Brain microvascular endothelial cell (primary cell): ENCODE measurements at places on chromosomes 2 and 18.

DNA sequence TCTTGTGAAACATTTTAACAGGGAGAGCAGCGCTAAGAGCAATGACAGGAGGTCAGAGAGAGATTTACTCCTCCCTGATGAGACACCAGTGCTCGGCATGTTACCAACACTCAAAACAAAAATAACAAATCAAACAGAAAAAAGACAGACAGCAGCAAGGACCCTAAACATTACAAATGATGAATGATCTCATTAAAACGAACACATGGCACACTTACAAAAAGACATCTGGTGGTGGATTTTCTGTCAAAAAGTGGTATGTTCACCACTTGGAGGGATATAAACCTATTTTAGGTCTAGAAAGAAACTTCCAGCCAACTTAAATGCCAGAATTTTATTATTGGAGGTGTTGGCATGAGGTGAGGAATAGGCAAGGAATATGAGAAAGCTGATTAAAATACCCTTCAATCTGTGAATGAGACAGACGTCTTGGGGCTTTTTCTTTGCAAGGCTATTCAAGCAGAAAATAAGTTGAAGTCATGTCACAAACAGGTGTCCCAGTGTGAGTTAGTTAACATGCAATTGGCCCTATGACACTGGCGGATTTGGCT is 112.8 kb downstream of the PRELID3A start:
- no peak for DNase-seq

DNA sequence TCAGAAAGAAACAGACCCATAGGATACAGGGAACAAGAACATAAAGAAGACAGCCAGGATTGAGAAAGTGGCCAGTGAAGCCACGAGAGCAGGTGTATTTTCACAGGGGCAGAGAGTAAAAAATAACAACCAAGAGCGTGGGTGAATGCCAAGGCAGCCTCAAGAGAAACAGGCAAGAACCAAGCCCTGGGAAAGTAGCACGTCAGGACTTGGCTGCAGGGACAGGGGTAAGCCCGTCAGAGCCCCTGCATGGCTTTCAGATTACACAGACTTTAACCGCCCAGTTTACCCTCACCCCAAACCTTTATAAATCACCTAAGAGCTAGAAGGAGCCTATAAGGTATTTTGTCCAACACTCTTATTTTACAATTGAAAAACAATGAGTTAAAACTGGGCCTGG is 43.7 kb downstream of the ARL4C start:
- no peak for DNase-seq

- DNase-seq = peak; percentile 6
Measured at GRCh38 chr2:50720697-50721315, 311.1 kb downstream of the NRXN1 start.

- DNase-seq = no peak
Measured at GRCh38 chr2:36549165-36549574, 48.8 kb downstream of the FEZ2 start.

- DNase-seq = peak; percentile 87
Measured at GRCh38 chr2:23381084-23381483, 3.9 kb upstream of the KLHL29 start.

DNA sequence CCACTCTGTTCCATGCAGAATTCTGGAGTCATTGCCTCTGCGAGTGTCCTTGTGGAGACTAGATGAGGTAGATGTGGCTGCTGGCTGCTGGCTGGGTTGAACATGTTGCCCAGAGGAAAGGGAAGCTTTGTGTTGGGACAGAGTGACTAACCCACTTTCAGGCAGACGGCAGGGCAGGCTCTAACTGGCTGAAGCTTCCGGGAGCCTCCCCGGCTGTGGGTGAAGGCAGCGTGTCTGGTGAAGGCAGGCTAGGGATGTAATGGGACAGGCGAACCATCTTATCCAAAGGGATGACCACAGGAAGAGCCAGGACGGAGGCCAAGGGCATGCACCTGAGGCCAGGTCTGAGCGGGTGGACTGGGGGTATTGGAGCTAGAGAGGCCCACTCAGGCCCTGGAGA is 16.0 kb downstream of the ASPRV1 start:
- DNase-seq = peak; percentile 12

GRCh38 chr2:6650311-6650710 is 215.4 kb downstream of the CMPK2 start:
- DNase-seq = no peak

DNA sequence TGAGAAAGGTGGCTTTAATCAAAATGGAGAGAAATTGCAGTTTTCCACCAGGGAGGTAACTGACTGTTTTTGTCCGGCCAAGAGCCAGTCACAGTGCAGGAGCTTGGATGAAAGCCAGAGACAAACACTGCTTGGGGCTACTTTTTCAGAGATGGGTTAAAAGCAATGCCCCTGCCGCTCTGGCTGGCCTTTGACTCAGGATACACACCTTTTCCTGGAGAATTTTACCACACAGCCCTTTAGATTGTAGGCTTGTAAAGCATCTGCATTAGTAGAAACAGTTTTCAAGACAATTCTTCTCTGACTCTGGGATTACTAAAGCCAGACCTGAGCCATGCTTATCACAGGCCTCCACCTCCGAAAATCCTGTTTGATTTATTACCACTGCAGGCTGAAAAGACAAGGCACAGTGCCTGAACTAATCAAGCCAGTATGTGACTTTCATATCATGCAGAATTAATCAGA is 79.7 kb downstream of the CCBE1 start:
- DNase-seq = no peak

- DNase-seq = no peak
Measured at GRCh38 chr18:46256078-46256477, 151.9 kb downstream of the HAUS1 start.

- DNase-seq = no peak
Measured at GRCh38 chr2:70673041-70673647, 94.9 kb downstream of the ADD2 start.

DNA sequence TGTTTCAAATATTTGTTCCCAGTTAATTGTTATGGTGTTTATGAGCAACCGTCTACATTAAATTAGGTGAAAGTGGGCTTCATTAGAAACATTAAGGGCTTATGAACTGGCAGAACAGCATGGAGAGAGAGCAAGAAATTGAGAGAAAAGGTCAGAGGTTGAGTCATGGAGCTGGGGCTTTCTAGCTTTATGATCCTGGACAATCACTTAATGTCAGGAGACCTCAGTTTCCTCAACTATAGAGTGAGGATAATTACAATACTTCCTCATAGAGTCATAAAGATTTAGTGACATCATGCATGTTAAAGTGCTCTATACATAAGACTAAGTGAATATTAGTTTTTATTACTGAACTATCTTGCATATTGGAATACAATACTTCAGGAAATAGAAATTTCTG is 83.9 kb downstream of the PLCL1 start:
- no peak for DNase-seq

GRCh38 chr2:232860593-232861241 is 9.3 kb upstream of the SNORC start:
- no peak for DNase-seq

- DNase-seq = no peak
Measured at GRCh38 chr2:164568317-164568716, 53.0 kb downstream of the GRB14 start.

DNA sequence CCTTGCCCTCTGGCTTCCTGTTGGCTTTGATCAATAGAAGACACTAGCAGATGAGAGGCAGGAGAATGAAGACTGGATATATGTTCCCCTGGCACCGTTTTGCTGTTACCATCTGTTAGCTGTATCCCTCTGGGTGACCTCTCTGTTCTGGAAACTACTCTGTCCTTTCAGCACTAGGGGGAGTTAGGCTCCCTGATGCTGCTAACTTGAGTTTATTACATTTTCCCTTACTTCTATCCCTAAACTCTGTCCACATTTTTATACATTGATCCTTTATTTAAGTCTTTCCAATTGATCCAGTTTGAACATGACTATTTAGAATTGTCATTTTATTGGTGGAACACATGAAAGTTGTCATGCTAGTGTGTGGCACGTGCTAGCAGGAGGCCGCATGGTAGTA is 1014.3 kb upstream of the CDH2 start:
- no peak for DNase-seq

DNA sequence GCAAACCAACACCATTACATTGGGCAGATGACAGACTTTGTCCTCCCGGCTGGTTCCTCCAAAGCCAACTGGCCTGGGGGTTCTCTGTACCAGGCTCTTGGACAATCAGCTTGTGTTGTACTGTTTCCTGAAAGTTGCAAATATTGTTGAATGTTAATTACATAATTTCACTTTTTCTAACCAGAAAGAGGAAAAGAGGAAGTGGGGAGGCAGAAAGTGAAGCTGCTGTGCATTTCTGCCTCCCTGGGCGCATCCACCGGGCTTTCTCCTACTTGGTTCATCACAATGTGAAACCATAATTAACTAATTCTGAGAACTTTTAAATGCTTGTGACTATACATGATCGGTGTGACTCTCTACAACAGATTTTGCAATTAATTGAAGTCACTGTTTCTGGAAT is 10.1 kb downstream of the TWIST2 start:
- no peak for DNase-seq

DNA sequence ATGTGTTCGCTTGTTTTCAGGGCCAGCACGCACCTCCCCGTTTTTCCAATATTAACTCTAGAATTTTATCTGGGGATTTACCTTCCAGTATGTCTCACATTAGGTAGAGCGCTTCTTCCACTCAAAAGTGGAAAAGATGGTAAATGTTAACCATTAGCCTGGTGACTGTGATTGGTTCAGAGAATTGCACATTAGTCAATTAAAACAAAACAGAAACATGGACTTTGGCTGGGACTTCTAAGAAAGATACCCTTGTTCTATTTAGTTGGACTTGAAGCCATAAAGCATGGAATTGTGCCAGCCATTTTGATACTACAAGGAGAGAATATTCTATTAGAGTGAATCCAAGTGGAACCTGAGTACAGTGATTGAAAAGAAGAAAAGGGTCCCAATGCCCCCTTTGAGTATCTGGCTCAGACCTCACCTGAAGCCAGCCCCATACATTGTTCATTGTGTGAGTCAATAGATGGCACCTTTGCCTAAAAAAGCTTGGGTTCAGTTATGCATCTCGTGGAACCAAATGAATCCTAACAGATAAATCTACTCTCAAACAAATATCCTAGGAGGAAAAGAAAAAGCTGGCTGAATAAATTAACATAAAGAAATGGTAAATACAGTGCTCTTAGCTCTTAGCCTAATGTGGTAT is 354.3 kb downstream of the IRS1 start:
- no peak for DNase-seq

GRCh38 chr18:45324495-45325113 is 290.7 kb upstream of the SLC14A2 start:
- peak; percentile 23 for DNase-seq

GRCh38 chr2:42029171-42029570 is 18.6 kb upstream of the PKDCC start:
- DNase-seq = no peak

- DNase-seq = no peak
Measured at GRCh38 chr2:67919490-67919889, 143.3 kb downstream of the C1D start.

GRCh38 chr18:67463829-67464228 is 52.7 kb downstream of the DSEL start:
- no peak for DNase-seq

GRCh38 chr2:234494361-234495250 is 2.3 kb downstream of the ARL4C start:
- DNase-seq = peak; percentile 55

DNA sequence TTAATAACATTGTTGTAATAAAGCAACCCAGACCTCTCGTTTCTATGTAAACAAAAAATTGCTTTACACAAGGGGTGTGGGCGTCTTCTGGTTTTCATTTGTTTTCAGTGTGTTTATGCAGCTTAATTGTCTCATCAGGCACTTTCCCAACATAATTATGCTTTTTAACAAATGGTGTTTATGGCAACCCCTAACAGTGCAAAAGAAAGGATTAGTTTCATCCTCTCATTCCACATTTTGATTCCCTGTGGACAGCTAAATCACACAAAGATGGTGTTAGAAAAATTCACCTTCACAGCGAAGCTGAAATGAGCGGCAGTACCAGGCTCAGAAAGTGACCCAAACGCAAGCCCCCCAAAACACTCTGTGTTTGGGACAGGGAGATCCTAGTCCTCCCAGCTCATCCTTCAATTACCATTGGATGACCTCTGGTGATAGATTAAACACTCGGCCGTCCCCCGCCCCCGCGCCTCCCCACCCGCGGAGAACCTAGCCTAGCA is 724 bp downstream of the FTCDNL1 start:
- DNase-seq = no peak

GRCh38 chr2:7972670-7973069 is 709.2 kb upstream of the ID2 start:
- DNase-seq = no peak

DNA sequence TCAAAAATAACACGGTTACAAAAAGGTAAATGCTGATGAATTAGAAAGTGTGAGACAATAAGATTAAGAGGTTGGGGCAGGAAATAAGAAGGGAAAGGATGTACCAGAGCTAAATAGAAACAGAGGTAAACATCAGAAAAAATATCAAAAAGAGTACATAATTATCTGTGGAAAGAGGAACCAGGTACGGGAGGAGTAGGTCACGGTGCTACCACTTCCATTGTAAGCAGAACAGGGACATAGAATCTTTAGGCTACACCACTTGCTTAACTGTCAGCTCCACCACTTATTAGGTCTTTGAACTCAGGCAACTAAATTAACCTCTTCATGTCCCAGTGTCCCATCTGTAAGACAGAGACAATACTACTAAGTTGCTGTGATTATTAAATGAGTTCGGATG is 350.3 kb downstream of the LRATD1 start:
- DNase-seq = no peak

GRCh38 chr2:14015113-14015630 is 617.3 kb upstream of the LRATD1 start:
- no peak for DNase-seq

GRCh38 chr2:184780384-184780783 is 182.1 kb downstream of the ZNF804A start:
- no peak for DNase-seq

GRCh38 chr18:24326211-24326610 is 71.4 kb downstream of the OSBPL1A start:
- DNase-seq = no peak

DNA sequence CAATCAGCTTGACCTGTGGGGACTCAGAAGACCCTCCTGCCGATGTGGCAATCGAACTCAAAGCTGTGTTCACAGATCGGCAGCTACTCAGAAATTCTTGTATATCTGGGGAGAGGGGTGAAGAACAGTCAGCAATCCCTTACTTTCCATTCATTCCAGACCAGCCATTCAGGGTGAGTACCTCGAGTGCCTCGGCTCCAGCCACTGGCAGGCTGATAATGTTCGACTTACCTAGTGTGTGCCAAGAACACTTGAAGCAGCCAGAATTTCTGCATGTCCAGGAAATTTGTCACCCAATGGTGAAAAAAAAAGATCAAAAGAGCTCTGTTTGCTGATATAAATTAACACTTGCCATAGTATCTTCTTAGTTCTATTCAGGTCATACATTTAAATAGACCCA is 2.3 kb downstream of the LGALSL start:
- DNase-seq = no peak

DNA sequence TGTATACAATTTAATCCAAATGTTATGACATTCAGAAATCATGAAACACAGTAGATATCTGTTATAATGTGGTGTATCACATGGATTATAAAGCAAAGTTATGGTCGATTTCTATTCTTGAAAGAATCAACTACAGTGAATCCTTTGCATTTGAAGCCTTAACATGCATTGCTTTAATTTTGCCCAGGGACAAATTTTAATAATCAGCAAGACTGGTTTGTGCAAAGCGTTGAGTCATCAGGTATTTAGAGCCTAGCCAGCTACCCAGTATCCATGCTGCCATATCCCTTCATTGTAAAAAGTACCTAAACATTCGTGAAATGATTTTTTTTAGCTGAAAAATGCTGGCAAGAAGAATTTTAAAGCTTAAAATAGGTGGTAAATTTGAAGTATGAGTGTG is 8.9 kb upstream of the SPDYA start:
- DNase-seq = peak; percentile 19
